ENCODE measurements at places on chromosomes 5 and 9.

DNA sequence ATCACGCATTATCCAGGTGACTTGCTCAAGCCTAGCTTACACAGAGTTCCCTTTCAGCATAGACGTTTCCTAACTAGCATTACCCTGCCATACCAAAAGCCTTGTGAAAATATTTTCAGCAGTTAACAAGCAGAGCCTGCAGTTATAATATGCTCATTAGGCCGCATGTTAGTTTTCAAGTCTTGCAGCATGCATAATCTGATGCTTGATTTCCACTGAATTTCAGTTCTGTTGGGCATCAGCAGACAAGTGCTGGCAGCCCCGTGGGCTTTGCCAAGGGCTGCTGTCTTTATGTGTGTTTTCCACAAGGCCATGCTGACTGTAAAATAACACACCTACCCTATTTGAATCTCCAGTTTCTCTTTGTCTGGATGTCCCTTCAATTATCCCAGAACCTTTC is 491.0 kb upstream of the WWC1 start:
- DNase-seq: no peak

DNA sequence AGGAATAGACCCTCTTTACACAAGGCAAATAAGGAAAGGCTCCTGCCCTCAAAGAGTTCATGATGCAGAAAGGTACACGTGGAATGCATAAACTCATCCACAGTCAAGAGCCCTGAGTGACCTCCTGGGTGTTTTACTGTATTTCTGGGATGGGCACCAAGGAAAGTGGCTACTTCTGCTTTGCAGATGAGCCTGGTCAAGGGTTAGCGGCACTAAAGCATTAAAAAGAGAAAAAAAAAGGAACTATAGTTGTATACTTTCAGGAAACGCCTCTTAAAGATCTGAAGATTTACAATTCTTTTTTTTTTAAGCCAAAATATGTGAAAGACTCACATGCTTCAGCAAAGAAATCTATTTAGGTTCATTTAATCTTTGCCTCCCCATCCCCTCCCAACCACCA is 366.2 kb upstream of the PDE4D start:
- no peak for DNase-seq

GRCh38 chr9:37337301-37337890 is 85.1 kb upstream of the GRHPR start:
- no peak for DNase-seq

GRCh38 chr5:136457390-136458013 is 92.2 kb upstream of the TRPC7 start:
- DNase-seq: no peak

DNA sequence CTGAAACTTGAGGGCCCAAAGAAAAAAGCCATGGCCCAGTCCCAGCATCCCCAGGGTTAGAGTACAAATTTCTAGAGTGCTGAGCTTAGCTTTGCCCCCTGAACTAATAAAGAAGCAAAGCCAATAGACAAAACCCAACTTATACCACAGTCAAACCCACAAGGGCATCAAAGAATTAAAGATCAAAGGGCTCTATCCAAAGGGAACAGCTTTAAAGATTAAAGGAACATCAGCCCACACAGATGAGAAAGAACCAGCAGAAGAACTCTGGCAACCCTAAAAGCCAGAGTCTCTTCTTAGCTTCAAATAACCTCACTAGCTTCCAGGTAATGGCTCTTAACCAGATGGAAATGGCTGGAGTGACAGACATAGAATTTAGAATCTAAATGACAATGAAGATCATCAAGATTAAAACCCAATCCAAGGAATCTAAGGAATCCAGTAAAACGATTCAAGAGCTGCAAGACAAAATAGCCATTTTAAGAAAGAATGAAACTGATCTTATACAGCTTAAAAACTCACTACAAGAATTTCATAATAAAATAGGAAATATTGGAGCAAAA is 93.9 kb downstream of the YIPF5 start:
- no peak for DNase-seq

DNA sequence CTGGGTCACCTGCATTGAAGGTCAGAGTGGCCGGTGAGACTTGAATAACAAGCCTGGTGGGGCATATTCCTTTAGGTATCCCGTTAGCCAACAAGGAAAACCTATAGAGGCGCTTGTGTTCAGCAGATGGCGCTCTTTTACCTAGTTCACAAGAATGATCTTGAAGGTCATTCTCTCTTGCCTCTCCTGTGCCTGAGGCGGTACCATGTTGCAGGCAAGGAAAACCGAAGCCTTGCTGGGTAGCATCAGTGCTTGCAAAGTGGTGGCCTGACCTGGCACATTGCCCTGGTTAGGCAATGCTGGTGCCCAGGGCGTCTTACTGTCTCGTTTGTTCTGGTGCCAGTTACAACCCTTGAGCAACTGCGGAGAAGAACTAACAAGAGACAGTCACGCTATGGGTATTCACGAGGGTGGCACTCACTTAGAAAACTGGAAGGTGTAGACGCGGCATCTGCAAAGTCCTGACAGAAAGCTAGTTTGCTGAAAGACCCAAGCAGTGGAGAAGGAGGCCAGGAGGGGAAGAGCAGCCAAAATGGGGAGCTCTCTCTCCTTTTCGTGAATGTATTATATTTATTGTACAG is 56.7 kb downstream of the AOPEP start:
- peak; percentile 95 for DNase-seq

GRCh38 chr9:33742051-33742450 is 53.3 kb upstream of the PRSS3 start:
- no peak for DNase-seq

GRCh38 chr9:12595400-12595799 is 97.8 kb upstream of the TYRP1 start:
- no peak for DNase-seq

DNA sequence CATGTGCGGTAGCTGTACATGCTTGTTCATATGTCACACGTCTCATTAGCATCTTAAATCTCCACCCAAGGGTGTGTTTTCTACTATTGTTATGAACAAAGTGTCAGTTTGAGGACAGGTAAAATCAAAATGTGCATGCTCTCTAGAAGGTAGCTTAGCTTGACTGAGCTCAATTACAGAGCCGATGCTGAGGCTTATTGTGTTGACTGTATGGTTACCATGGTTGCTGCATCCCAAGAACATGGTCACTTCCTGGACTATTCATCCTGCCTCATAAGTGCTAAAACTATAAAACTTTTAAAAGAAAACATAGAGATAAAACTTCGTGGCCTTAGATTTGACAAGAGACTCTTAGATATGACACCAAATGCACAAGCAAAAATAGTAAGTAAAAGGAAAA is 426.1 kb upstream of the CTNND2 start:
- DNase-seq: no peak

GRCh38 chr9:6715755-6716643 is 41.8 kb upstream of the KDM4C start:
- DNase-seq: peak; percentile 51

DNA sequence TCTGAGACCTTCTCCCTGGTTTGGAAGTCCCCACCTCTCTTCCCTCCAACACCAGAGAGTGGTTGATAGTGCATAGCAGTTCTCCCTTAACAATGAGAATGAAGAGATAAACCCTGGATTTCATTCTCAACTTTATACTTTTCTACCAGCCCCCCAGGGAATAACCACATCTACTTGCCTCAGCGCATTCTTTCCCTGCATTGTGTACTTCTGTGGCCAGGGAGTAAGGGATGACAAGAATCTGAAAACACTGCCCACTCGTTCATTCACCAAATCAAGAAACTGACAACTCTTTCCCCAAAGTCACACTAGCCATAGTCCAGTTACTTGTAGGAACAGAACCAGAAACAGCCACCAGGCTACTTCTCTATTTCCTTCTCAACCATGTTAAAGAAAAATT is 46.0 kb upstream of the SPIN1 start:
- no peak for DNase-seq

GRCh38 chr9:129125478-129125877 is 14.3 kb downstream of the PTPA start:
- no peak for DNase-seq

DNA sequence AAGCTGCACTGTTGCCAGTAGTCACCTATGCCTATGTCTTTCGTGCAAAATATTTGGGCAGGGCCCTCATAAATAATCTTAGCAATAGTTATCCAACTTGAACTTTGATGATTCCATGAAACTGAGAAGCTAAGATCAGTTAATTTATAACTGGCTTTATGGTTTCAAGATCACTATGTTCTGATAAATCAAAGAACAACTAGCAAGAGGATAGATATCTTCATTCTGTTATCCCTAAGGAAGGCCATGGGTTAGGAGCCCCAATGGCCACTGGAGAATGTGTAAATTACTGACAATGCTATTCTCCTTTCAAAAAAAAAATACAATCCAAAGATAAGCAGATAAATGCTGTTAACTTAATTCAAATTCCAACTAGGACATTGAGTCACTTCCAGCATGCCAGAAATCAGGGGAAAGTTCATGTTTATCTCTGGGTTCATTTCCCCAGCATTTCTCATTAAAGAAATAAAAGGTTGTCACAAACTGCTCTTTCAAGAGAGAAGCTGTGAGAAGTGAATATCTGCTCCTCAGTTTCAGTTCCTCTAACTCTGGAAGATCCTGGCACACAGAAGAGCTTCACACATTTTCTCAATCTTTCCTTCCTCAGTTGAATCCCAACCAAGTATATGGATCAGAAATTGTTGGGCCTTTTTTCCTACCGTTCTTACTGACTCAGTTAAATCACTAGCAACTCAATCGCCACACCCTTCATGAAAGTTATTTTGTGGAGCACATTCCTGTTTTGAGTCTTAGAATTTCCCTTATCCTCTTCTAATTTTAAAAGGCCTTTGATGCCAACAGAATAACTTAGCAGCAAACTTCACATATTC is 59.6 kb upstream of the SLC1A1 start:
- no peak for DNase-seq

GRCh38 chr5:74903165-74903787 is 37.1 kb upstream of the FAM169A start:
- DNase-seq: no peak

- no peak for DNase-seq
Measured at GRCh38 chr5:139108063-139108824, 89.9 kb downstream of the SIL1 start.

GRCh38 chr5:1951165-1951816 is 68.6 kb upstream of the IRX4 start:
- no peak for DNase-seq

- DNase-seq: no peak
Measured at GRCh38 chr5:140242099-140242498, 60.8 kb downstream of the PFDN1 start.

GRCh38 chr9:87275047-87275725 is 222.5 kb upstream of the DAPK1 start:
- no peak for DNase-seq

GRCh38 chr9:99859243-99859980 is 37.7 kb downstream of the NR4A3 start:
- DNase-seq: no peak

DNA sequence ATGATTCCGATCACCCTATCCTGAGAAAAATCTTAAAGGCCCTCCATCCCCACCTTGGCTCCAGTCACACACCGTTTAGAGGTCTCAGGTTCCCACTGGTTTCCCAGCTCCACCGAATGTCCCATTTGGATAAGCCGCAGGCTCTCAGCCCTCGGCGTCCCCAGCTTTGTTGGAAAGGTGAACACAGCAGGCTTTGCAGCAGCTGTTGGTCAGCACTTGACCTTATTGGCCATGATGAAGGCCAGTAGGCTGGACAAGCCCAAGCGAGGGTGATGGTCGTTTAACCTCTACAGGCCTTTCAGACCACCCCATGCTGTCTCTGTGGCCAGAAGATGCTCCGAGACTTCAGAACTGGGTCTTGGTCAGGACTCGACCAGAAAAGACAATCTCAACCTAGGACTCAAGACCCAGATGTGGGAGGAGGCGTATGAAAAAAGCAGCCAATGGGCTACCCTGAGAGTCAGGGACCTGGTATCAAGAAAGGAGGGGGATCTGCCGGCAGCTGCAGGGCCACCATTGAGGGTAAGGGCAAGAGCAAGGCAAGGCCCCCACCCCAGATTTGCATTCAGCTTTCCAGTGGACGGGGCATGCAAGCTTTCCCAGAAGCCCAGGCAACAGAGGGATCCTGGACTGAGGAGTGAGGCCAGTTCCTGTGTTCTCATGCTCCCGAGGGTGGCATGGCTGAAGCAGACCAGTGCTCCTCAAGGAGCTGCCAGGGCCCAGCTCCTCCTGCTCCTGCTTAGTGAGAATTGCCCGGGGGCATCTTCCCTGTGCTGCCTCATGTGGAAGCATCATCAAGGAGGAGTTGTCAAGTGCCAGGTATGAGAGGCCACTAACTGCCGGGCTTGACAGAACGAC is 13.4 kb downstream of the UBE2QL1 start:
- no peak for DNase-seq

DNA sequence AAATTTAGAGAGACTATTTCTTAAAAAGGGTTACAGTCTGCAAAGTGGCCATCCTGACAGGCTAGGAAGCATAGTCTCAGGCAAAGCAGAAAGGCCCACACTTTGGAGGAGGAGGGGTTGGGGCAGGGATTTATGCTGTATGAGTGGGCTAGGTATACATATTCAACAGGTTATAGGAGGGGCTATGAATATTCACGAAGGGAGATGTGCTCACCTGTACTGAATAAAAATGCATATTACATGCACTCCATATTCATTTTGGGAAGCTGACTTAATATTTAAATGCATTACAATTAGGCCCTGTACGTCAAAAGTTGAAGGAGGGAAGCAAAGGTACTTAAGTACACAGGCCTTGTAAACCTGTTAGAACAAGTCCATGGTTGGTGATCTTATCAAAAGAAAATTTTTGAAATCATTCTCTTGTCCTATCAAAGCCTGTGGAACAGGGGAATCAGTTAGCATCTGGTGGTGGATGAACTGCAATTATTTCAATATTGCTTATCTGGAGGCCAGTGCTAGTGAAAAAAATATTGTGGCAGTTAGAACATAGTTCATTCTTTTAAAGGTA is 1.6 kb downstream of the CENPP start:
- DNase-seq: no peak

DNA sequence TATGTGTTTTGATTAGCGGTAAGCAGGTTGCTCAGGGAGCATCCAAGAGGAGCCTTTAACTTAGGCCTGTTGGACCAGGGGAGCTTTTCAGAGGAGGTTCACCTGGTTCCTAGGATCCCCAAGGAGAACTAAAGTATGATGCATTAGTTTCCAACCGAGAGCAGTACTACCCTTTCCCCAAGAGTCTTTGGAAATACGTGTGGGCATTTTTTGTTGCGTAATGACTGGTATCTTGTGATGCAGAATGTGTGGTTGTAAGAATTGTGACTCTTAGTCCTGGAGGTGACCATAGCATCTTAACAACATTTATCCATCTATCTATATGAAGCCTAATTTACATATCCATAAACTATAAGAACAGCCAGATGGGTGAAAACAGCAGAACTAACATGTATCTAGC is 11.0 kb downstream of the CFAP95 start:
- DNase-seq: no peak

- DNase-seq: no peak
Measured at GRCh38 chr5:68708842-68709170, 385.0 kb upstream of the SLC30A5 start.

DNA sequence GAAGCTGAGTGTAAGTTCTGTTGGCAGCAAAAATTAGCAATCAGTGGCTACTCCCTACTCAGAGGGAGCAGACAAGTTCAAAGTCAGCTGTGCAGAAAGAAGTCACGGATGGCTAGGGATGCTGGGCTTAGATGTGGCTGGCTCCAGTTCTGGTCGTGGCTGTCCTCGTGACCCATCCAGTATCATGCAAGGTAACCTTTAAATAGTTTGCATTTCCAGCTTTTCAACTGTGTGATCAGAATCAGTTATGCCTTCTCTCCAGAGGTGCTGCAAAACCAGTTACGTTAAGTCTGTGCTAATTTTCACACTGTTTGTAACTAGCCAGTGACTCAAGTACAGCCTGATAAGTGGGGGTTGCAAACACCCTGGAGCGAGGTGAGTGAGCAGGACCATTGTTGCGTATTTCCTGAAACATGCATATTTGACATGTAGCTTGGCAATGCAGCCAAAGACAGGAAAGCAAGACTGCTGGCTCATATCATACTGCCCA is 302.4 kb downstream of the ATPSCKMT start:
- DNase-seq: no peak
